Kidney (tissue), 22 donors: ENCODE measurements at places on chromosomes 13 and 19. TPM values are rescaled to one million over a fixed set of nuclear protein-coding genes. Genes with fewer than 3 reads are reported as not detected.
A peak's percentile ranks its signal among the peaks of the same experiment; 100 is the strongest.

- H3K27ac ChIP-seq, result peak overlapping the region; percentile 47
- H3K27me3 ChIP-seq, result no peaks in the 10 kb centered on the region
- peak; percentile 64 for DNase-seq
- peaks cover 9% of the 10 kb centered on the region for H3K4me1 ChIP-seq
- H3K36me3 ChIP-seq, result no peaks in the 10 kb centered on the region
- H3K4me3 ChIP-seq, result no peak overlapping the region
Observed at GRCh38 chr13:48542581-48543341, 9.9 kb upstream of the RCBTB2 start.

Gene ZNF780B
- 4.6 TPM for polyA plus RNA-seq

DNA sequence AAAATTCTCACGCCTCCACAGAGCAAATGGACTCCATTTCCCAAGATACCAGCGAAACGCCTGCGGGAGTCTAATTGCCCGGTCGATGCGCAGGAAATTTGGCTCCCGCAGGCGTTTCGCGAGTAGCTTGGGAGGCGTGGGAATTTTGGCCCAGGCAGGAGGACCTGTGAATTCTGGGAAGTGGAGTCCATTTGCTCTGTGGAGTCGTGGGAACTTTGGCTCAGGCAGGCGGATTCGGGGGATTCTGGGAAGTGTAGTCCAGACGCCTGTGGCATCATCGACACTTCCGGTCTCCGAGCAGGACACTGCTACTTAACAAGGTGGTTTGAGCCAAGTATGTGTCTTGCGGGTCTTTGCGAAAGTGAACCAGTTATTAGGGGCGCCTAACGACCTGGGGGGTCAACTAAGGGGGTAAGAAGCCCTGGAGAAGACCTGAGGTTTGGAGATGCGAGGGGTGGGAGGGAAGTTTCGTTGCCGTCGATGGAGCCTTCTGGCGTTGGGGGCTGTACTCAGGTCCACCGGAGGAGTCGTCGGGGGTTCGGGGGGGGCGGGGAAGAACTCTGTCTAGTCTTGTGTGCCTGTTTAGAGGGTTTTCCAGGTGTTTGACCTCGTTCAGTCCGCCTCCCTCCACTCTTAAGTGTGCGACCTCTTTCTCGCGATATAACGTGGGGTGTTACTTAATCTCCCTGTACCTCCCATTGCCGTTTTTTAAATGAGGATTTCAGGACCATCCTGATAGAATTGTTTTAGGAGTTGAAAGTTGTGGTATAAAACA is at the start of gene ZNF155:
Gene ZNF155 (plus strand): TSS at position 277 of the 775 bp plus-strand sequence. CDS start 4,356 bp downstream, outside the sequence.
- H3K27me3 ChIP-seq, result no peaks in the 10 kb centered on the region
- no peaks in the 10 kb centered on the region for H3K4me1 ChIP-seq
- peak; percentile 98 for DNase-seq
- H3K27ac ChIP-seq, result no peak within 1 kb of the TSS
- peaks cover 10% of the 10 kb centered on the region for H3K36me3 ChIP-seq
- peak within 1 kb of the TSS; percentile 97 for H3K4me3 ChIP-seq

Gene S1PR5
- 0.84 TPM for polyA plus RNA-seq

- DNase-seq, result no peak
- no peak overlapping the region for H3K4me3 ChIP-seq
- no peaks in the 10 kb centered on the region for H3K36me3 ChIP-seq
- no peak overlapping the region for H3K27ac ChIP-seq
- H3K27me3 ChIP-seq, result no peaks in the 10 kb centered on the region
Observed at GRCh38 chr13:84994582-84994981, 804.6 kb downstream of the SLITRK6 start.

- no peak overlapping the region for H3K4me3 ChIP-seq
- H3K27ac ChIP-seq, result no peak overlapping the region
- H3K27me3 ChIP-seq, result no peaks in the 10 kb centered on the region
Observed at GRCh38 chr19:31334101-31334848, 15.0 kb downstream of the TSHZ3 start.

Gene AP1M2
- polyA plus RNA-seq, result 232 TPM

- no peak overlapping the region for H3K4me3 ChIP-seq
- H3K27ac ChIP-seq, result no peak overlapping the region
Observed at GRCh38 chr19:1064661-1065605, 2.0 kb upstream of the ARHGAP45 start.

DNA sequence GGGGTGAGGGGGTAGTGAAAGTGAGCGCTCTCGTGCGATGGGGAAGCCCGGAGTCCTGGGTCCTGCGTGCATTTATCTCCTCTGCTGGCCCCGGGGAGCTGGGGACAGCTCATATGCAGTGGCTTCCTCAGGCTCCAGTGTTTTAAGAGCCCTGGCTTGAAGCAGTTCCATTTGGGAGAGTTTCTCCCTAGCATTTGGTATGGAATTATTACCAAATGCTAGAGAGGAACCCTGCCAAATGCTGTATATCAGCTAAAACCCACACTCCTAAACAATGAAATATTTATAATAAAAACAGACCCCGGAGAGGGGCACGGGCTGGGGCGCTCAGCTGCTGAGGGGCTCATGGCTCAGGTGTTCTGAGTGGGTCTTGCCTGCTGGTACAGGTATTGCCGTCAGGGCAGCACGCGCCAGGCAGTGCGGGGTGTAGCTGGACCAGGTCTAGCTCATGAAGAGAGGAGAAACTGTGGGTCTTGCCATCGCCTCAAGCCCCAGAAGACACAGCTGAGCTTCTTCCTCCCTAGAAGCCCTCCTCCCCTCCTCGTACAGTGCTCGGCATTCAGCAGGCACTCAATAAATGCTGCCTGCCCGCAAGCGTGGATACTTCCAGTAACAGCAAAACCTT is 163.6 kb upstream of the ZNF536 start:
- H3K36me3 ChIP-seq, result no peaks in the 10 kb centered on the region
- H3K4me3 ChIP-seq, result no peak overlapping the region
- no peaks in the 10 kb centered on the region for H3K4me1 ChIP-seq
- no peak for DNase-seq
- H3K27me3 ChIP-seq, result no peaks in the 10 kb centered on the region

GRCh38 chr13:41008349-41008980 is 10.7 kb downstream of the ELF1 start:
- H3K4me1 ChIP-seq, result peaks cover 7% of the 10 kb centered on the region
- no peak for DNase-seq
- H3K4me3 ChIP-seq, result no peak overlapping the region
- H3K27ac ChIP-seq, result no peak overlapping the region
- no peaks in the 10 kb centered on the region for H3K27me3 ChIP-seq
- H3K36me3 ChIP-seq, result no peaks in the 10 kb centered on the region

- no peaks in the 10 kb centered on the region for H3K27me3 ChIP-seq
- H3K27ac ChIP-seq, result no peak overlapping the region
- H3K36me3 ChIP-seq, result no peaks in the 10 kb centered on the region
- DNase-seq, result no peak
- no peaks in the 10 kb centered on the region for H3K4me1 ChIP-seq
Observed at GRCh38 chr13:99132295-99132835, 68.3 kb upstream of the UBAC2 start.

Gene CRB3
- 51.9 TPM for polyA plus RNA-seq
